Muscle of back (tissue), 13 donors: ENCODE measurements at places on chromosomes 16 and 17. TPM values are rescaled to one million over a fixed set of nuclear protein-coding genes. Genes with fewer than 3 reads are reported as not detected.

Gene SCNN1G
- polyA plus RNA-seq = 0.50 TPM

Gene ARL5C
- not detected for polyA plus RNA-seq

Gene GDPD3
- 6.5 TPM for polyA plus RNA-seq

Gene IRF8
- polyA plus RNA-seq = 5.7 TPM

Gene CD300H
- polyA plus RNA-seq = not detected

Gene HS3ST3A1
- polyA plus RNA-seq = 2.5 TPM

Gene CCL1
- polyA plus RNA-seq = not detected

Gene PRSS21
- polyA plus RNA-seq = 0.53 TPM

Gene CACNA1G
- polyA plus RNA-seq = 9.1 TPM
